GM12892 (cell line): ENCODE measurements at places on chromosomes 2 and 18.

DNA sequence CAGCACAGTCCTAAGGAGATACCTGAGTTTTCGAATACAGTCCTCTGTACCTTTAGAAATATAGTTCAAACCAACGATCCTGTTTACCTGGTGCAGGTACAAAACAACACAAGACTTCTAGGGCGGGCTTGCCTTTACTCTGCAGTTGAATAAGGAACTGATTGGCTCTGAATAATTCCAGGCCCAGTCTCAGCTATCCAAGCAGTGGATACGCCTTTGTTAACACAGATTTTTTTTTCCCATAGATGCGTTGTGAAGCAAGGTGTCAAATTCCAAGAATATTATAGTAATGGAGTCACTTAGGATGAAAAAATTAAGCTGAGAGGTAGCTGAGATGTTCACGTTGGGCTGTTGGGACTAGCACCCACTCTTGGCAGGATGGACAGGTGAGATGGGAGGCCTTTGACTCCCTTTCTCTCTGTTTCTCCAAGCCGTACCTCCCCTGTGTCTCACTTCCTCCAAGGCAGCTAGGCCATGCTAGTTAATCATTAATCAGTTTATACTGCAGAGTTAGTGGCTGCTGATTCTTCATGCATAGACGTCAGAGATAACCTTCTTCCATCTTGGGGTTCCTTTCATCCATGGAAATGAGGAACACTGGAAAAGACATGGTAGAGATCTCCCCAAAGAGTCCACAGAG is 380.8 kb upstream of the ACVR2A start:
- no peak for DNase-seq

DNA sequence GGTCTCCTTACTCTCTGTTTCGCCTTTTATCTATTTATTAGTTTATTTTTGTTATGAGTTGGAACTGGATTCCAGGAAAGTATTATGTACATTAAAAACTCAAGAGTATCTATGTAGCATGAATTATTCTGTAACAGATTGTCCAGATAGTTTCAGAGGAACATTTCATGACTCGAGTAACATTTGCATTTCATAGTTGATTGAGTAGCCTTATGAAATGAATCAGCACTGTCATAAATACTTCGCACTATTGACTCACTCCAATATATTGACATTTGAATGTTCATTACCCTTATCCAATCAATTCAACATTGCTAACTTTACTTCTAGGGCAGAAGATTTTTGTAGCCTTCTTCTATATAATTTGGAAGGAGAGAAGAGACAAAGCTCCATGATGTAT is 11.3 kb upstream of the VRK2 start:
- DNase-seq = no peak

DNA sequence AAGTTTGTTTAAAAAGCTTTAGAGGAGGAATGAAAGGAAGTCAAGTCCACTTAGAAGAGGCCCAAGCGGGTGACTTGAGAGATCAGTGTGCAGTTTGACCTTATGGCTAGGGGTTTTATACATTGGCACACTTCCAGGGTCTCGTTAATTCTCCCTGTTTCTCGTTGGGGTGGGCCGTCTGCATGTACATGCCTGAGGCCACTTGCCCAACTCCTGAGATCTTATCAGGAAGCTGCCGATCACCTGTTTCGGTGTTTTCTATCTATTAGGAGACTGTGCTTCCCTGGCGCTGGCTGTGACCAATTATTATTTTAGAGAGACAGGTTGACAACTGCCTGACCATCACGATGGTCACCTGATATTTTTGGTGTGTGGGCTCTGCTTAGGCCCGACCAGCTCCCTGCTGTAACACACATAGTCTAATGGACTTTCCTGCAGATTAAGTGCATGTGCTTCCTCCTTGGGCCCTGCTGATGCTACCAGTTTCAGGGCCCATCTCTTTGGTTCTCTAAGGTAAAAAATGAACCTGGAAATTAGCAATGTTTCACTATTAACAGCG is 31.0 kb upstream of the MSH6 start:
- DNase-seq = no peak

DNA sequence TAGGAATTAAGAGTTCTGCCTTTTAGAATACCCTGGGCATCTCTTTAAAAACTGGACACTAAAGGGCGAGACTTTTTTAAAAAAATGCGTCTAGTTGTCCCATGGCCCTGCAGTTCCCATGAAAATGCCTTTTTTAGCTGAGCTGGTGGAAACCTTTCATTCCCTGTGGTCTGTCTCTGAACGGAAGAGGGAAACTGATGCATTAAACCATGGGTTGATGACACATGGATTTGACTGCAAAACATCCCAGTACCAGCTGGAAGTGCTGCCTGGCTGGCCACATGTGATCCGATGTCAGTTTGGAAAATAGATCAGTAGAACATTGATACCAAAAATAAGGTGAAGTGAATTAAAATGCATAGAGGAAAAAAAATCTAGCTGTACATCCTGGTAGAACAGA is 129.2 kb downstream of the MYO1B start:
- no peak for DNase-seq

GRCh38 chr2:223086370-223086981 is 34.5 kb downstream of the KCNE4 start:
- no peak for DNase-seq

- no peak for DNase-seq
These were observed 56.4 kb downstream of the SNORC start for GRCh38 chr2:232926431-232926939.
